ENCODE measurements at places on chromosomes 2 and 18. TPM values are rescaled to one million over a fixed set of nuclear protein-coding genes. Genes with fewer than 3 reads are reported as not detected.

GRCh38 chr18:61348230-61348629 is 15.0 kb downstream of the CDH20 start:
- DNase-seq: no peak
- no peaks in the 10 kb centered on the region for H3K4me1 ChIP-seq
- no peaks in the 10 kb centered on the region for H3K36me3 ChIP-seq
- H3K27me3 ChIP-seq: no peaks in the 10 kb centered on the region
- no peak overlapping the region for H3K4me3 ChIP-seq
- H3K27ac ChIP-seq: no peak overlapping the region

DNA sequence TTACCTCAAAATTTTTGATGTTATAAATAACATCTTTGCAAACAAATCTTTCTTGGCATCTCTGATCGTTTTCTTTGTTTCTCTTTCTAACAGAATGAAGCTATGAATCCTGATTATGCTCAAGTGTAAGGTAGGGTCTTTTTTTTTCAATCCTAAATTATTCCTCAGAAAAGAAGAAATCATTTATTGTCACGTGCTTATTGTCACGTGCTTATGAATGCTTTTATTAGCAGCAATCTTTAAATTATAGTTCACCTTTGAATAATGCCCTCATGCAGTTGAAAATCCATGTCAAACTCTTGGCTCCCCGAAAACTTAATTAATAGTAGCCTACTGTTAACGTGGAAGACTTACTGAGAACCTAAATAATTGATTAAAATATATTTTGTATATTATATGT is 39.2 kb upstream of the EPAS1 start:
- no peak overlapping the region for H3K4me3 ChIP-seq
- DNase-seq: no peak
- H3K27me3 ChIP-seq: no peaks in the 10 kb centered on the region
- peaks cover 4% of the 10 kb centered on the region for H3K4me1 ChIP-seq
- no peak overlapping the region for H3K27ac ChIP-seq
- H3K36me3 ChIP-seq: no peaks in the 10 kb centered on the region

- H3K4me1 ChIP-seq: peaks cover 8% of the 10 kb centered on the region
- peak overlapping the region; percentile 75 for H3K27ac ChIP-seq
- peaks cover 4% of the 10 kb centered on the region for H3K36me3 ChIP-seq
- peak; percentile 69 for DNase-seq
- H3K27me3 ChIP-seq: peaks cover 21% of the 10 kb centered on the region
- no peak overlapping the region for H3K4me3 ChIP-seq
Observed at GRCh38 chr2:3651691-3652648, 6.0 kb upstream of the ALLC start.

DNA sequence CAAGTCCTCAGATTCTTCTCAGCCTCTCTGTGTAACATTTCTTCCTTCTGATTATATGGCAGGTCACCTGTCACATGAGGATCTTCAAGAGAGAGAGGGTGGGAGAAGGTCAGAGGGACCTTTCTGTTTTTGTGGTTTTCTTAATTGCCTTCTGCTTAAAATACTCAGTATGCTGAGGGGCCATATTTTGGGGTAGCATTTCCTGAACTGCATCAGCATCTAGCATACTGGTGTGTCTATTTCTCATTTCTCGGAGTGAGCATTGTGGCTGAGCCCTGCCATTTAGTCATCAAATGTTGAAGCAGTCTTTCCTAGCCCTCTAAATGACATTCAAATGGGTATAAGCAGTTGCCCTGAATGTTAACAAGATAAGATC is 162.7 kb downstream of the MYO3B start:
- H3K4me1 ChIP-seq: peaks cover 11% of the 10 kb centered on the region
- H3K27ac ChIP-seq: no peak overlapping the region
- H3K36me3 ChIP-seq: no peaks in the 10 kb centered on the region
- peaks cover 4% of the 10 kb centered on the region for H3K27me3 ChIP-seq
- DNase-seq: no peak

DNA sequence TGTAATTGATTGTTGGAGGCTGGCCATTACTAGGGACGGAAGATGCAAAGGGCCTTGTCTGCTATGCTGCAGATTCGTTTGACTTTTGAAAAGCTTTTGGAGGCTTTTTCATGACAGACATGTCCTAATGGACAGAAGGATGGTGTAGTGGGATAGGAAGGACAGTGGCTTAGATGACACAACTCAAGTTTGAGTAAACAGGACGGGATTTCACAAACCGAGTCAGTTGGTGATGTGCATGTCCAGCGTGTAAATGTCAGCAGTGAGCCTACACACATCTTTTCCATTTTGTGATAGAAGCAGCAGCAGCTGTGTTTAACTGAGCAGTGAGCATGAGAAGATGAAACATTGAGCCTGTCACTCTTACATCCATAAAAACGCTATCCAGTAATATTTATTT is 76.0 kb downstream of the NCK2 start:
- peaks cover 1% of the 10 kb centered on the region for H3K27me3 ChIP-seq
- no peak overlapping the region for H3K27ac ChIP-seq
- peaks cover 11% of the 10 kb centered on the region for H3K36me3 ChIP-seq

NCOA1 gene
- total RNA-seq: 47.4 TPM

GRCh38 chr2:31222071-31222470 is 4.8 kb upstream of the CAPN14 start:
- peaks cover 25% of the 10 kb centered on the region for H3K4me1 ChIP-seq
- H3K36me3 ChIP-seq: no peaks in the 10 kb centered on the region
- no peak for DNase-seq
- no peak overlapping the region for H3K4me3 ChIP-seq

- DNase-seq: no peak
- no peak overlapping the region for H3K27ac ChIP-seq
- H3K4me3 ChIP-seq: no peak overlapping the region
Observed at GRCh38 chr2:240244543-240244942, 104.1 kb upstream of the OTOS start.

- H3K4me3 ChIP-seq: no peak overlapping the region
- DNase-seq: no peak
- H3K4me1 ChIP-seq: peaks cover 11% of the 10 kb centered on the region
- H3K36me3 ChIP-seq: peaks cover 5% of the 10 kb centered on the region
Observed at GRCh38 chr18:10059610-10060468, 146.0 kb downstream of the VAPA start.

DNA sequence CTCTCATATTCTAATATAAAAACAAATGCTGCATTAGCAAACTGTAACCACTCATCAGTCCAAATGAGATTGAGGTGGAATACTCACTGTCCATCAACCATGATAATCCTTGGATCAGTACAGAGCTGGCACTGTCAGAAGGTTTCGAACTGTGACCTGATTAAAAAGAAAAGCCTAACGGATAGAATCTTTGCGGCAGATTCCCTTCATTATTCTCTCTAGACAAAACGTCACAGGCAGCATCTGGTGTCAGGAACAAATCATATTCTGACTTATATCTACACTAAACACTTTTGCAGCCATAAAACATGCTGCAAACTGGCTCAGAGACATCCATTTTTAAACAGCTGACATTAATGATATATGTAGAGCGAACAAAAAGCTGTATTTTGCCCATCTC is 677.7 kb upstream of the NXPH2 start:
- H3K36me3 ChIP-seq: no peaks in the 10 kb centered on the region
- H3K27me3 ChIP-seq: peaks cover 2% of the 10 kb centered on the region
- H3K27ac ChIP-seq: no peak overlapping the region
- DNase-seq: no peak
- H3K4me3 ChIP-seq: no peak overlapping the region
- no peaks in the 10 kb centered on the region for H3K4me1 ChIP-seq

GRCh38 chr2:207938886-207939285 is 86.4 kb downstream of the PLEKHM3 start:
- no peaks in the 10 kb centered on the region for H3K36me3 ChIP-seq
- H3K4me3 ChIP-seq: no peak overlapping the region
- H3K27me3 ChIP-seq: no peaks in the 10 kb centered on the region
- no peak for DNase-seq
- no peak overlapping the region for H3K27ac ChIP-seq

DNA sequence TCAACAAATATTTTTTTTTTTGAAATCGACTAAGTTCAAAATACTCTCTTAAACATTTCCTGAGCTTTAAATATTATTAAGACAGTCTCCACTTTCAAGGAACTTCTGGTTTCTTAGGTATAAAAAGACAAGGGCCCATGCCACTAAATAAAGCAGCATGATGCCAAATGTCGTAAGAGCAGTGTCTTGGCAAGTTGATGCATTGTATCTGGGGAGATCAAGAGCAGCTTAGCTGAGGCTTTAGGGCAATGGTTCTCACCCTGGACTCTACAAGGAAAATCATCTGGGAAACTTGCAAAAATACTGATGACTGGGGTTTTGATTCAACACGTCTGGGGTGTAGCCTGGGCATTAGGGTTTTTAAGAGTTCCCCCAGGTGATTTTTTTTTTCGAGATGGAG is 41.3 kb downstream of the COL4A3 start:
- H3K4me1 ChIP-seq: peaks cover 19% of the 10 kb centered on the region
- H3K36me3 ChIP-seq: no peaks in the 10 kb centered on the region
- no peak for DNase-seq

DNA sequence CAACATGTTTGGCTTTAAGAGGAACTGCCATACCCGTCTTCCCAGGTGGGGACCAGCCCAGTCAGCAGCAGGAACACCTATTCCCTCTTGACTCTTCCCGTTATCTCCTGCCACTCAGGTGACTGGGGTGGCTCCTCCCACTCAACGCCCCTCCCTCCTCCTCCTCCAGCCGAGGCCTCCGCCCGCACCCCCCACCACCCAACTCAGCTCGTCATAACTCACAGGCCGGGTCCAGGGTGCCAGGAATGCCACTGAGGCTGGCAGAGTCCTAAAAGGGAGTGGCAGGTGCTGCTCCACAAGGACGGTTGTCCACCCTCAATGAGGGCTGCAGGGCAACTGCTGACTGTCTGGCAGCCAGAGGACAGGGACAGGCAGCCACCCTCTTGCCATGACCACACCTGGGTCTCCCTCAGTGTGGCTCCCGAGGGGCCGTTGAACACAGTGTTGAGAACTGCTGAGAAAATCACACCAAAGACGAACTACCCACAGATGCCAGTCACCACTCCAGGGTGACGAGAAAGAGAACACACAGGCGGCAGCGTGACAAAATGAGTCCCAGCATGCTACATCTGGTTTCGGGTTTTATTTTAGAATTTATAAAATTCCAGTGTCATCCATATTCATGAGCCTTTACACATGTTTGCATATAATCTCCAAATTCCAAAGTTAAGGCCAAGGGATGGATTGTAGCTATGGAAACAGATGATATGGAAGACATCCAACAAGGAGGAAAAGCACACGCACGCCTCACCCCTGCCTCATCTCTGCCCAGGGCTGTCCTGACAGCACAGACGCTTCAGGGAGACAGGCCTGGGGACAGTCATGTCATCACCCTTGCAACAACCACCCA is 38.5 kb downstream of the ANO7 start:
- no peak overlapping the region for H3K4me3 ChIP-seq
- peaks cover 44% of the 10 kb centered on the region for H3K4me1 ChIP-seq
- no peak for DNase-seq
- H3K36me3 ChIP-seq: peaks cover 43% of the 10 kb centered on the region
- peaks cover 20% of the 10 kb centered on the region for H3K27me3 ChIP-seq

CKAP2L gene
- 5.5 TPM for total RNA-seq

AQP12A gene
- total RNA-seq: not detected

- no peak overlapping the region for H3K4me3 ChIP-seq
- no peak for DNase-seq
- H3K4me1 ChIP-seq: peaks cover 6% of the 10 kb centered on the region
- H3K36me3 ChIP-seq: no peaks in the 10 kb centered on the region
- H3K27ac ChIP-seq: no peak overlapping the region
Observed at GRCh38 chr2:112973156-112973555, 4.7 kb upstream of the IL36G start.

GRCh38 chr2:225207471-225207870 is 165.2 kb upstream of the DOCK10 start:
- no peak for DNase-seq
- no peaks in the 10 kb centered on the region for H3K27me3 ChIP-seq
- no peaks in the 10 kb centered on the region for H3K36me3 ChIP-seq
- no peak overlapping the region for H3K4me3 ChIP-seq
- H3K27ac ChIP-seq: no peak overlapping the region

- no peak for DNase-seq
- H3K4me3 ChIP-seq: no peak overlapping the region
- H3K4me1 ChIP-seq: peaks cover 27% of the 10 kb centered on the region
- no peaks in the 10 kb centered on the region for H3K36me3 ChIP-seq
- H3K27ac ChIP-seq: peak overlapping the region; percentile 17
Observed at GRCh38 chr2:190500054-190500502, 34.4 kb downstream of the NEMP2 start.

BOK gene
- 110 TPM for total RNA-seq

DNA sequence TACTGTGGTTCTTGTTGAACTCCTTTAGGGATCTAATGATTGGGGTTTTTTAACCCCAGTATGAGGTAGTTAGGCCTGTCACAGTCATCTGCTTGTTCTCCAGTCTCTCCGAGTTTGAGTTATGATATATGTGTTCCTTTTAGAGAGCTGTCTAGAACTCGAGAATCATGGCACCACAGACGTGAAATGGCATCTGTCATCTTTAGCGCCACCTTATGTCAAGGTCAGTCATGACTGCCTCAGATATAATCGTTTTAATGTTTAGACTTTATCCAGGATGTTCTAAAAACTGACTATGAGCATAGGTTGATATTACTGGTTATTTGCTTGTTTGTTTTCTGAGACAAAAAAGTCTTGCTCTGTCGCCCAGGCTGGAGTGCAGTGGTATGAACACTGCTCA is 112.2 kb downstream of the CEP192 start:
- no peak overlapping the region for H3K4me3 ChIP-seq
- H3K27me3 ChIP-seq: peaks cover 3% of the 10 kb centered on the region
- no peaks in the 10 kb centered on the region for H3K4me1 ChIP-seq
- no peak overlapping the region for H3K27ac ChIP-seq
- DNase-seq: no peak
- peaks cover 68% of the 10 kb centered on the region for H3K36me3 ChIP-seq

PASK gene
- 39.7 TPM for total RNA-seq

DNA sequence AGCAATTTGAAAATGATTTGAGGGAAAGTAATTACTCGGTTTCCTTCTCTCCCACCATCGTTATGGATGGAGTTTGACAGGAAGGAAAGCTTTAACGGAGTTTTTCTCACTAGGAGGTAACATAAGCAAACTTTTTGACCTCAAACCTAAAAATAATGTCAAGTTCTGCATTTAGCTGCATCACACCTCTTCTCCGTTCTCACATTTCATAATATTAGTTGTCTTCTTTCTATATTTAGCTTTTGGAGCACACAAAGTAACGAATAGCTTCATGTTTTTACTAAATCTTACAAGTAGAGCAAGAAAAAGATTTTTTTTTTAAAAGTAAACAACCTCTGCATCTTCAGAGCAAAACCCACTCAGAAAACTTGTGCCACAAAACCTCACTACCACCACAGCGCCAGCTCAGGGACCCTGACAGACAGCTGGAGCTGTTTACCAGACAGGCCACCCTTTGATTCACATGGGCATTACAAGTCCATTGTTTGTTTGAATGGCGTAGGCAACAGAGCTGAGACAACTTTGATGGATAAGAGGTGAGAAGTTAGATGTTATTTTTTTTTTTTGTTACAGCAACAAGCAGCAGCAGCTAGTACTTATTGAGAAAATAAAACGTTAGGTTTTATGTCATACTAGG is 21.9 kb upstream of the ICOS start:
- H3K27me3 ChIP-seq: no peaks in the 10 kb centered on the region
- no peaks in the 10 kb centered on the region for H3K4me1 ChIP-seq
- H3K4me3 ChIP-seq: no peak overlapping the region
- no peak for DNase-seq
- no peaks in the 10 kb centered on the region for H3K36me3 ChIP-seq
